Mucosa of gallbladder (tissue), 1 donor: ENCODE measurements at places on chromosomes 6 and 20. TPM values are rescaled to one million over a fixed set of nuclear protein-coding genes. Genes with fewer than 3 reads are reported as not detected.

ECT2L gene
- 0.14 TPM for total RNA-seq

TRIM15 gene
- total RNA-seq, result 19.6 TPM

NANP gene
- total RNA-seq, result 2.8 TPM

DNA sequence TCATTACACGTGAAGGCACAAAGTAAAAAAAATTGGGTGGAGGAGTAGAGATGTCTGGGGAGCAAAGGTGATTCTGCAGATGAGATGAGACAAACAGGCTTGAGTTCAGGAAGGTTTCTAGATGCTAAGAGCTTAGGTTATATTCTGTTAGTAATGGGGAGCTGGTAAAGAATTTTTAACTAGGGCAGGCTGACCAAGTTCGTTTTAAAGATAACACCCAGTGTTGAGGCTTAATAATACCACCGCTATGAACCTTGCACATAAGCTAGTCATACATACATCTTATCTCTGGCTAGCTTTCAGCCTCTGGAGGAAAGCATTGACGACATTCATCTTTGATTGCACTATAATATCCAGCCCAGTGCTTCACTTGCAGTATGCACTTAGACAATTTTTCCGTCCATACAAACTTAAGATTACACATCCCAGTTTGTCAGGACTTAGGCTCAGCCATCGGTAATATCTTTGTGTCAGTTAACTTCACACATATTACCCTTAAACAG, 12.1 kb downstream of the NHSL1 start:
- no peak for DNase-seq

DNA sequence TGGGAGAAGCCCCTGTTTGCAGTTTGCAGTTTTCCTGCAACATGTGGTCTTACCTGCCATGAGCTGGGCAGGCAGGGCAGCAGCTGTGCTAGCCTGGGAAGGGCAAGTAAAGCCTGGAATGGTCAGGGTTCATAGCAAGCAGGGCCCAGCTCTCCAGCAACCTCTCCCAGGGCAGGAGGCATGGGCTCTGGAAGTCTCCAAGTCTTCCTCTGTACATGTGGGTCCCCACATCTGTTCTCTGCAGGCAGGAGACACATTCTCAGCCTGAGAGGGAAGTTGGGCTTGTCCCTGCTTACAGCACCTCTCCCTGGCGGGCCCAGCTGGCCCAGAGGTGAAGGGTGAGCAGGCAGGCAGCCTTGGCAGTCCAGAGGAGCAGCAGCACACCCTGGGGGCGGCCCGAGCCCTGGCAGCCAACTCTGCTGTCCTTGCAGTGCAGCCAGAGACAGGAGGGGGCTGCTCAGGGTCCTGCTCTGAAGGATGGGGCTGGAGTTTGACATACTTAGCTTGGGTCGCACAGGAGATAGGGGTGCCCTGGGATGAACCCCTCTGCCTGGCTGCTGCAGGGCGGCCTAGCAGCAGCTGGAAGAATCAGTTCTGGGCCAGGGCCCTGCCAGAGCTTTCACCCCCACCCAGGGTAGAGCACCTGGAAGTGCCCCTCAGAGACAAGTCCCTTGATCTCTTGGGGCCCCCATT, 176.0 kb downstream of the MRPL14 start:
- peak; percentile 67 for DNase-seq
